Astrocyte (in vitro differentiated cells and primary cell): ENCODE measurements at places on chromosomes 7 and 10.

- DNase-seq, result peak; percentile 78
- no peaks in the 10 kb centered on the region for H3K27me3 ChIP-seq
- no peaks in the 10 kb centered on the region for H3K36me3 ChIP-seq
- H3K27ac ChIP-seq, result peak overlapping the region; percentile 53
These were observed 82.1 kb downstream of the SLC37A3 start for GRCh38 chr7:140316165-140316661.

DNA sequence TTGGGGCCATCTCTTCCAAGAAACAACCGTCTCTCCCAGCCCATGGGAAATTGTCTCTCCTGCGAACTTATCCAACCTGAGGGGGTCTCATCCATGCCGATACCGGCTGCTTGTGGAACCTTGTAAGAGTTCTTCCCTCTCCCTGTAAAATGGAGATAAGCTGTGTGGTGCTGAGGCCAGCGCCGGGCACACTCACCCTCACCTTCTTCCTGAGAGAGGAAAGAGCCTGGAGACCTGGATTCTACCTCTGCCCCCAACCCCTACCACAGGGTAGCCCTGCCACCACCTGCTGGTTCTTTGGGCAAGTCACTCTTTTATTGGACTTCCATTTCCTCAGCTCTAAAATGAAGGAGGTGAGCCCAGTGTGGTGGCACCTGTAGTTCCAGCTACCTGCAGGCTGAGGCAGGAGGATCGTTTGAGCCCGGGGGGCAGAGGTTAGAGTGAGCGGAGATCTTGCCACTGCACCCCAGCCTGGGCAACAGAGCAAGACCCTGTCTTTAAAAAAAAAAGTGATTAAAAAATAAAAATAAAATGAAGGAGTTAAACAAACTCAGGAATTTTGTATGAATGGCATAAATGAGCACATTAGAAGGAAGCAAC, 38.4 kb upstream of the PSAP start:
- no peaks in the 10 kb centered on the region for H3K36me3 ChIP-seq
- peaks cover 4% of the 10 kb centered on the region for H3K4me1 ChIP-seq
- DNase-seq, result no peak
- H3K27me3 ChIP-seq, result peaks cover 9% of the 10 kb centered on the region
- H3K27ac ChIP-seq, result no peak overlapping the region

DNA sequence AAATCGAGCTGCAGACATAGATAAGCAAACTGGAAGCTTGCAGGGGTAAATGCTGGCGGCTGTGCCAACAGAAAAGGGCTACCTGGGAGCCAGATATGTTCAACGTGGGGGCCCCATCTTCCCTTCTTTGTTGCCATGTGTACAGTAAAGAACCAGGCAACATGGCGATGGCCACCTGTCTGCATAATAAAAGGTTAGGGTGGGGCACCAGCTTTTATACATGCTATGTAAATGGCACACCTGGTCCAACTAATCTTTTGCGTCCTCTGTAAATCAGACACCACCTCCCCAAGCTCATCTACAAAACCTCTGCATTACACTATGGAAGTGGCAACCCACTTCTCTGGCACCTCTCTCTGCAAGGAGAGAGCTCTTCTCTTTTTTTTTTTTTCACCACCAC, 13.9 kb downstream of the BUD31 start:
- no peaks in the 10 kb centered on the region for H3K4me1 ChIP-seq
- H3K27me3 ChIP-seq, result no peaks in the 10 kb centered on the region
- H3K36me3 ChIP-seq, result peaks cover 31% of the 10 kb centered on the region
- H3K27ac ChIP-seq, result no peak overlapping the region
- no peak overlapping the region for H3K4me3 ChIP-seq
- DNase-seq, result no peak

- H3K4me1 ChIP-seq, result no peaks in the 10 kb centered on the region
These were observed 54.9 kb downstream of the JAZF1 start for GRCh38 chr7:28125431-28126409.

- no peaks in the 10 kb centered on the region for H3K27me3 ChIP-seq
- peaks cover 37% of the 10 kb centered on the region for H3K4me1 ChIP-seq
- peak within 1 kb of the TSS; percentile 65 for H3K4me3 ChIP-seq
- H3K27ac ChIP-seq, result peak within 1 kb of the TSS; percentile 37
These were observed at the start of gene MEST for GRCh38 chr7:130491841-130492522. TSS of gene MEST (plus strand) at chr7:130492085. CDS start at chr7:130492314, 229 bp downstream.

- no peaks in the 10 kb centered on the region for H3K27me3 ChIP-seq
- DNase-seq, result no peak
- no peak overlapping the region for H3K4me3 ChIP-seq
- H3K36me3 ChIP-seq, result peaks cover 10% of the 10 kb centered on the region
- H3K27ac ChIP-seq, result no peak overlapping the region
These were observed 52.1 kb downstream of the POLL start for GRCh38 chr10:101535949-101536348.
